Stimulated activated CD4-positive, alpha-beta T cell treated with anti-CD3 and anti-CD28 coated beads, Interleukin-4, amount 100 ng/mL, for 4 hours (primary cell): ENCODE measurements at places on chromosomes 11 and 22.

- DNase-seq: no peak
Measured at GRCh38 chr11:69414773-69415187, 66.7 kb upstream of the LINC01488 start.

DNA sequence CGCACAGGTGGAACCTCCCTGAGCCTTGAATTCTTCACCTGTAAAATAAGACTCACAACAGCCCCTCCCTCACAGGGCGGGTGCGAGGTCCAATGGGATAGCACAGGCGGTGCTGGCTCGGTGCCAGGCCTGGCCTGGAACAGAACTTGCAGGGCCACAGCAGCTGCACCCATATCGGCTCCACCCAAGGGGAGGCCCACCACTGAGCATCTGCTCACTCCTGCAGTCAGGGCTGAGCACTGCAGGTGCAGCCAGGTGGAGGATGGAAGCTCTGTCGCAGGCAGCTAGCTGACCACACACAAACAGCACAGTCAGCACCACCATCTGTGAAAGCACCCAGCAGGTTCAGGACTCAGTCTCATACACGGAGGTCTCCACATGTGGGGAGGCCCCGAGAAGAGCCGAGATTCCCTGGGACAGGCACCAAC, 19.6 kb downstream of the VPS37C start:
- no peak for DNase-seq

DNA sequence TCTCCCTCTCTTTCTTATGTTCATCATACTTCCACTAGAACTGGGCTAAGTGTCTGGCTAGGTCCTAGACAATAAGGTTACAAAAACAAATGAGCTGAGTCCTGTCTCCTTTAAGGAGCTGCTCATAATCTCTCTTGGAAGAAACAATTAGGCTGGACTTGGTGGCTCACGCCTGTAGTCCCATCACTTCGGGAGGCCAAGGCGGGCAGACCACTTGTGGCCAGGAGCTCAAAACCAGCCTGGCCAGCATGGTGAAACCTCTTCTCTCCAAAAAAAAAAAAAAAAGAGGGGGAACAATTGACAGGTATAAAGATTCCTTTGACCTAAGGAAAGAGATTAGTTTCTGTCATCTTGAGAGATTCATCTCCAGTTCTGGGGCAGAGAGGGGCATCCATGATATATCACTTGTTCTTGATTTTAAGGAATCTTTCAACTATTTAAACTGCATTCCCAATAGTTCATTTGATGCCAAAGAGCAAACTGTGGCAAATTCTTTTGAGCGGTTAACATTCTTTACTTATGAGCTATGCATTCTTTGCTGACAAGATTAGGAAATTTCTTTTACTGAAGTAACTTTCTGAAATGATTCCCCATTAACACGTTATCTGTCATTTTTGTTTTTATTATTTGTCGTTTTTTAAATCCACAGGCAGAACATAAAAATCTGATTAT, 125.5 kb downstream of the C11orf87 start:
- no peak for DNase-seq

- DNase-seq: no peak
Measured at GRCh38 chr22:28808716-28809355, 8.5 kb upstream of the XBP1 start.

- no peak for DNase-seq
Measured at GRCh38 chr11:40160418-40160817, 1299.0 kb downstream of the LRRC4C start.

DNA sequence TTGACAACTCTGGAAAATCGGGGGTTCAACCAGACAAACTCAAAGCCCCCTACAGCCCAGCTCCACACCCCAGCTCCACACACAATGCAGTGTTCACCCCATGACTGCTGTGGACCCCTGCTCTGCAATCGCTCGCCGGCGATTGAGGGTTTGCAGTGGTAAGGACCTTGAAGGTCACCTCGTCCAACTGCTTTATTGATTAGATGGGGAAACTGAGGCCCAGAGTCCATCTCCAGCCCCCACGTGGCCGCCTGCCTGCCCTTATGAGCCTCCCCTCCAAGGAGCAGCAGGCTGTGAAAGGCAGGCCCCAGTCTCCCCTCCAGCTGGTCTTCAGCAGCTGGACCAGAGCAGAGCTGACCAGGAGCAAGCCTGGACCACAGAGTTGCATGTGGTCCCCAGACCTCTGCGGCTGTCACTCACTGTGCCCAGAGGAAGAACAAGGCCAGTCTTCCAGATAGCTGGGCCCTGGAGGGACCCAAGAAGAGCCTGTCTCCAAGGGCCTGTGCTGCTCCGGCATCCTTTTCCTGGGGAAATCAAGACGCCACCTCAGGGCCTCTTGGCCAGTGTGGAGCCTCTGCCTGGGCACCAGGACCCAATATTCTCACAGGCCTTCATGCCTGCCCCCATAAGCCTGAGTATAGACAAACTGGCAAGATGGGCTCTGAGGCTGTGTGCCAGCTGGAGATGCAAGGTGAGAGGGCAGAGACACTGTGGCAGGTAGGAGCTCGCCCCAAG, 8.8 kb upstream of the LINC01488 start:
- DNase-seq: no peak

DNA sequence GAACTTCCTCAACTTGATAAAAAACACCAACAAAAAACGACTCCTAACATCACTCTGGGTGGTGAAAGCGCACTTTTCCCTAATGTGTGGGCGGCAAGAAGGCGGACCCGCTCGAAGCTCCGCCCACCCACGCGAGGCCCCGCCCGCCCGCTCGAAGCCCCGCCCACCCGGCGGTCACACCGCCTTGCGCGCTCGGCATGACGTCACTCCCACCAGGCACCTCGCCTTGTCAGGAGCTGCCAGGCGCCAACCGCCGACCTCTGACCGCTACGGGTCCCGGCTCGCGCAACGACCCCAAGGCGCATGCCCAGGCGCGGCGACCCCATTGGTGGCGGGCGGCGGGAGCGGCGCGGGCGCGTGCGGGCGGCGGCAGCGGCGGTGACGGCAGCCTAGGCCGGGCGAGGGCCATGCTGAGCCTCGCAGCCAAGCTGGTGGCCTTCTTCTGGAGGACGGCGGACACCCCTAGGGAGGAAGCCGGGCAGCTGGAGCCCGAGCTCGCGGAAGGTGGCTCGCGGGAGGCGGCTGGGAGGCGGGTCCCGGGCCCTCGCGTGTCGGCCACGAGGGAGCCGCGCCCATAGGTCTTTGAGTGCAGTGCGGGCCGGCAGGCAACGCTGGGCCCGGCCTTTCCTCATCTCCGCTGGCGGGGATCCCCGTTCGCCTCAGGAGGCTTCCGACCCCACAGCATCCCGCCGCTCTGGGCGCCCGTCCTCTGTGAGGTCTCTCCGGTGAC, at the start of gene MOV10L1:
Gene MOV10L1, plus strand, starts transcription at position 325 of the 730 bp plus-strand sequence. Its CDS starts 83 bp downstream, at position 408.
- DNase-seq: no peak

GRCh38 chr11:110759972-110760381, 47.7 kb upstream of the ARHGAP20 start:
- no peak for DNase-seq

DNA sequence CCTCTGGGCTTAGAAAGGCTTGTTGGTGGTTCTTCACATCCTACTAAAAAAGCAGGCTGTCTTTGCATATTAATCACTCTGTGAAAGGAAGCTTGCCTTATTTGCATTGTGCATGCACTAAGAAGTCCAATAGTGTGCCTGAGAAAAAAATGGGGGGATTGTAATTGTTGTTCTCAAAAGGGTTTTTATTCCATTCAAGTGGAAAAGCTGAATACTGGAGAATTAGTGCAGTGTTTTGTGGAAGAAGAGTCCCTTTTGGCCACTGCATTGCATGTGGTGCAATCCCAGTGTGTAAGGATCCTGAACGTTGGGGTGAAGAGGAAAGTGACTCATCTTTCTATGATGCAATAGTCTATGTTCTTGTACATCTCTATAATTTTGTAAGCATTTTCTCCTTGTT, 16.5 kb downstream of the NCAM1 start:
- no peak for DNase-seq

DNA sequence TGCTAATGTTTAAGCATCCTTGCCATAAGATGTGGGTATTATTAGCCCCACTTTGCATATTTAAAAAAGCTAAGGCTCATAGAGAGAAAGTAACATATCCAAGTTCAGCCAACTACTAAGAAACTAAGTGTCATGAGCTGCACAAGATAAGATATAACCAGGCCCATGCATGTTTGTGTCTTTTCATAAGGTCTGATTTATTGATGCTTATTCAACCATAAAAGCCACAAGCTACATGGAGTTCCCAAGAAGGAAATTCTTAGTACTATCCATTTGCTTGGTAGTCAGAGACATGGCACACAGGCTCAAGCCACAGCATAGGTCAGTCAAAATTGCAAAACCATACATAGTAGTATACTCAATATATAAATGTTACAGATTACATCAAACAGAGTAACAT, 488.5 kb downstream of the SOX6 start:
- no peak for DNase-seq

DNA sequence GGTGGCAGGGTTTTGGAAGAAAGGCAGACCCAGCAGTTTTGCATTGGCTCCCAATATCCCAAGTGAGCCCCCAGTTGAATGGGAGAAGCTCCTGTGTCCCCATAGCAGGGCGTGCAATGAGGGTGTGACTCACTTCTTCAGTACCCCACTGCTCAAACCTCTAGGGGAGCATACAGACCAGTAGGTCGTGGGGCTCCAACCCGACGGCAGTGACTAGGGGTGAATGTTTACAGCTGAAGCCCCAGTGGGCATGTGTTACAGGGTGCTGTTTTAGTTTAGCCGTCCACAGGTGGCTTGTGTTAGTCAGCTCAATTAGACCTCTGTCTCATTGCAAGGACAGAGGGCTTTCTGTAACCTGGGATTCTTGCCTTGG, 564.5 kb upstream of the CNTN5 start:
- DNase-seq: no peak

DNA sequence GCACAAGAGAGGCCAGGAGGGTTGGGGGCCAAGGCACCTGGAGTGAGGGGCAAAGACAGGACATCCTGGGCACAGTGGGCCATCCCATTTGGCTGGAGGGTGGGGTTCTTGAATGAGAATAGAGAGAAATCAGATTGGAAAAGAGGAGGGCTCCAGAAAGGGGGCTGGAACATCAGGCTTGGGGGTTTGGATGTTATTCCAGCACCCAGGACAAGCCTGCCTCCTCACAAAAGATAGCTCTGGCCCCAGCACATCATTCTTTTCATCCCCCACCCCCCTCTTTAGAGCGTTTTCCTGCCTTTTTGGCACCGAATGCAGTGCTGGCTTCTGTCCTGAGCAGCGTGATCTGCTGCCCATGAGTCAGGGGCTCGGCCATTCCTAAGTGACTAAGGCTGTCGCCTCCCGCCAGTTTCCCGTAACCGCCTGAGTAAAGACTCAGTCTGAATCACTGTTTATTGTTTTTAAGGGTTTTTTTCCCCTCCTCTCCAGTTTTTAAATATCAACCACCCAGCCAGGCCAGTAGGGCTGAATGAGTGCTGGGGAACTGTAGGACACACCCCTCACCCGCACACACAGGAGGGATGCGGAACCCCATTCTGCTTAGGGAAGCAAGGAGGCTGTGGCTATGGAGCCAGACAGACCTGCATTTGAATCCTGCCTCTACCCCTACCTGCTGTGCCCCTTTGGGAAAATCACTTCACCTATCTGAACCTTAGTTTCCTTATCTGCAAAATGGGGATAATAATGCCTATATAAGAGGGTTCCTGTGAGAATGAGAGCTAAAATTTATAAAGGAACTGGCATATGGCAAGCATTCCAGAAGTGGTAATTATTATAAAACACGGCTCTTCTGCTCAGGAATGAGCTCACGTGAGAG, 32.4 kb upstream of the NAV2 start:
- DNase-seq: no peak

DNA sequence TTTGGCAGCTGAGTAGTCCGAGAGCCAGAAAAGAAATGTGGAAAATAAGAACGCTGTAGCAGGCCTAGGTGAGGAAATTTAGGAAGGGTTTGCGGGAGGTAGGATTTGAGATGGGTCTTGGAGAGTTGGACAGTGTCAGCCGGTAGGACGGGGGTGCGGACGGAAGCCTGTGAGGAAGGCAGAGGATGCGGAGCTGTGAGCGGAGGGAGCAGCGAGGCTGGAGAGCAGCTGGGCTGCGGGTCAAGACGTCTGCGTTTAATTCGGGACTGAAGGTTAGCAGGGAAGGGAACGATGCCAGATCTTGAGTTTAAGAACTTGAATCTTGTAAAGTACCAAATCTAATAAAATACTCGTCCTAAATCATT, 669 bp upstream of the TIGD3 start:
- DNase-seq: no peak

- no peak for DNase-seq
Measured at GRCh38 chr11:2760196-2760871, 60.5 kb upstream of the KCNQ1OT1 start.

DNA sequence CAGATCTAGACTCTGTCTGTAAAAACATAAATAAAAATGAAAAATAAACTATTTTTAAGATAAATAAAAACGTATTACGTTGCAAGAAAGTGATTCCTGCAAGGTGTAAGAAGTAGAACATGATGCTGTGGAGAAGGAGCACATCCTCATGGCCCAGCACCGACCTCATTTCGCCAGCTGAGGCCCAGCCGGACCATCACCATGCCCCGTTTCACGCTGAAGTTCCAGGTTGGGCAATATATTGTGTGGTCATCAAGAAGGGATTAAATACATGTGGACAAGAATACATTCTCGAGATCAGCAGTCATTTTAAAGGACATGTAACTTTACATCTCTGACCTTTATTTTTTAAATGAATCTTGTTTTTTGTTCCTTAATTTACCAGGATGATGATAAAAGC, 20.7 kb upstream of the CTTN start:
- DNase-seq: no peak

DNA sequence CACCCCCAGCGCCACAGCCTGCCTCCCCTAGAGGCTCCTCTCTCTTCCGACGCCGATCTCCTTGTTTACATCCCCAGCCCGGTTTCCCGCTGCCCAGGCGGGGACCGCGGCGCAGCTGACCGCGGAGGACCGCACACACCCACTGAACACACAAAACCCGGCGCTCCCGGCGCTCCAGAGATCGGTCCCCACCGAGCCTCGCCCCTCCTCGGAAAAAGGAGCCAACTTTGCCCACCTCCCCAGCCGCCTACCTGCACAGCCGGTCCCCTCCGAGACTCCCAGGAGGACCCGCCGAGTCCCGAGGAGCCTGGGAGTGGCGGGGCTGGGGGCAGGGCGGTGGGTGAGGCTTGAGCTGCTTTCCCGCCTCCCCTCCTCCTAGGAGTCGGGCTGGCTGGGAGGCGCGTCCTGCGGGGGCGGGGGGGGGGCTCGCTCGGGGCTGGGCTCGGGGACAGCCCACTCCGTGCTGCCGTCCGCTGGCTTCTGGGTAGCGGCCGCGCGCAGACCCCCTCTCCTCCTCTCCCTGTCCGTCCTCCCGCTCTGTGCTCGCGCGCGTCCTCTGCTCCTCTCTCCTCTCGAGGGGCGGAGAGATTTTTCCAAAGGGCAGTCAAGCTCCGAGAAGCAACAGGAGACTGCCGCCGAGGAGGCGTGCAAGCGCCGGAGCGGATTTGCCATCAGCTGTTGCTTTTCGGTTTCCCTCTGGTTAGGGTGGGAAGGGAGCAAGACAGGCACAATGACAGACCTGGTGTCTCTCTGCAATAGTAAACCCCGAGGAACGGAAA, at the start of gene FXYD6:
Gene FXYD6, minus strand, starts transcription at position 318 of the 779 bp plus-strand sequence. CDS start 33,882 bp downstream, outside the sequence.
- no peak for DNase-seq

DNA sequence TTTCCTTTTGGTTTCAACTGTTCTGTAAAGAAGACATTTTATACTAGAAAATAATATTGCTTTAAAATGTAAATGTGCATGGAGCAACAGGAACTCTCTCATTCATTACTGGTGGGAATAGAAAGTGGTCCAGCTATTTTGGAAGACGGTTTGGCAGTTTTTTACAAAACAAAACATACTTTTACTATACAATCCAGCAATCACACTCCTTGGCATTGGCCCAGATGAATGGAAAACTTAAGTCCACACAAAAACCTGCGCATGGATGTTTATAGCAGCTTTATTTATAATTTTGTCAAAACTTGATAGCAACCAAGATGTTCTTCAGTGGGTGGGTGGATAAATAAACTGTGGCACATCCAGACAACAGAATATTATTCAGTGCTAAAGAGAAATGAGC, 49.9 kb upstream of the SEPTIN5 start:
- DNase-seq: no peak

GRCh38 chr22:47276450-47276820, 514.0 kb downstream of the TBC1D22A start:
- no peak for DNase-seq
